Progenitor cell of endocrine pancreas (in vitro differentiated cells): ENCODE measurements at places on chromosomes 2 and 18.

DNA sequence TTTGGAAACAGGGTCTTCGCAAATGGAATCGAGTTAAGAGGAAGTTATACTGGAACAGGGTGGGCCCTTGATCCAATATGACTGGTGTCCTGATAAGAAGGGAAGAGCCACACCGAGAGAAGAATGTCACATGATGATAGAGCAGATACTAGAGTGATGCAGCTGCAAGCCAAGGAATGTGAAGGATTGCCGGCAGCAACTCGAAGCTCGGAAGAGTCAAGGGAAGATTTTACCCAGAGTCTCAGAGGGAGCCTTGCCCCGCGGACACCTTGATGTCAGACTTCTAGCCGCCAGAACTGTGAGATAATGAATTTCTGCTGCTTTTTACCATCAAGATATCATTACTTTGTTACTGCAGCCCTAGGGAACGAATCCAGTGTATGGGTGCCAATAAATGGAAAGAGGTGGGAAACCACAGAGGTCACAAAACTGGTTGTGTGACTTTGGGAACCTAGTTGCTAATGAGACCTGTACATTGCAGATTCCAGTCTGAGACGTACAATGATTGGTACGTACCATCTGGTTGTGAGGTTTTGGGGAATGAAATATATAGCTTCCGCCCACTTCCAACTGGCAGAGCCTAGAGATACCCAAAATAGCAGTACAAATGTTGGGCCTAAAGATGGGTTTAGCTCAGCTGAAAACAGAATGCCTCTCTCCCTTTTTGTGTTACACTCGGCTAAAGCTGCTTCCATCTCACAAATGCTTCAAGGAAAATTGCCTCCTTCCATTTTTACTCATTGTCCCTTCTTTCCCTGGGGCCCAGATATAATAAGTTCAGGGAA lies 28.6 kb upstream of the VWA3B start:
- no peak for DNase-seq

DNA sequence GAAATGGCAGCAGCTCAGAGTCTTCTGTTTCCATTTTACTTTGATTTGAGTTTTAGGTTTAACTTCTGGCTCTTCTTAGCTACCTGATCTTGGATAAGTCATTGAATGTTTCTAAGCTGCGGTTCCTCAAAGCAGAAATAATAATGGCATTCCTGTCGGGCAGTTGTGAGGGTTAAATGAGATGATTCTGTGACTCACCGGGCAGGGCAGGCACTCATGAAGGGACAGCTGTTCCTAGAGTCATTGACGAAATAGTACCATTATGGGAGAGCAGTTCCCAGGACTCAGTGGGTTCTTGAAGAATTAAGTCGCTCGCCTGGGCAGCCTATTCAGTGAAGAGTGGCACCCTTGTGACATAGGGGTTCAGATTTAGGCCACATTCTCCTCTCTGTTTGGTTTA lies 10.3 kb downstream of the TRIB2 start:
- no peak for DNase-seq

GRCh38 chr2:12619975-12620374 lies 96.8 kb upstream of the TRIB2 start:
- DNase-seq: no peak

DNA sequence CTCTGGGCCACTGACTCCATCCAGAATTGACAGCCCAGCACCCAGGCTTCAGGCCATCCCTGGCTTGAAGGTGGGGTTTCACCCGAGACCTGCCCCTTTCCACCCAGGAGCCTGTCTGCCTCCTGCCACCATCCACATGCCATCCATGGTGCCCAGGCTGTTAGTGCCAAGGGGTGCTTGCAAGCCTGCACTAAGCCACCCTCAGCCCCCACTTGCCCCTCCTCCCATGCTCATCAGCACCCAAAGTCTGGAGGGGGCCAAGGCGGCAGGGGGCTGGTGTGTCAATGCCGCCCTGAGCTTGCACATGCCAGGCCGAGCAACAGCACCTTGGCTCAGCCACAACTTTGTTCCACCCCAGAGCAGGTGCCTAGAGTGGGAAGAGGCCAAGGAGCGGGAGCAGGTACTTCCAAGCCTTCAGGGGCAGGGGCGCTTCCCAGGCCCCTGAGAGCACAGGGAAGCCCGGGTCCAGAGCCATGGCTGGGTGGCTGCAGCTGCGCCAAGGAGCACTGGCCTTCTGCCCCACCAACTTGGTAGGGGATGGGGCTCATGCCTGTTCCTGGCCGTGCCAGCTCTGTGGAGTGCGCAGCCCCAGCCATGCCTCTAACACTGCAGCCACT lies 12.0 kb downstream of the SRD5A2 start:
- no peak for DNase-seq

GRCh38 chr2:43426305-43427031 lies 169.4 kb downstream of the THADA start:
- DNase-seq: no peak

- no peak for DNase-seq
These were observed 36.3 kb upstream of the ACVR2A start for GRCh38 chr2:147808520-147808919.

DNA sequence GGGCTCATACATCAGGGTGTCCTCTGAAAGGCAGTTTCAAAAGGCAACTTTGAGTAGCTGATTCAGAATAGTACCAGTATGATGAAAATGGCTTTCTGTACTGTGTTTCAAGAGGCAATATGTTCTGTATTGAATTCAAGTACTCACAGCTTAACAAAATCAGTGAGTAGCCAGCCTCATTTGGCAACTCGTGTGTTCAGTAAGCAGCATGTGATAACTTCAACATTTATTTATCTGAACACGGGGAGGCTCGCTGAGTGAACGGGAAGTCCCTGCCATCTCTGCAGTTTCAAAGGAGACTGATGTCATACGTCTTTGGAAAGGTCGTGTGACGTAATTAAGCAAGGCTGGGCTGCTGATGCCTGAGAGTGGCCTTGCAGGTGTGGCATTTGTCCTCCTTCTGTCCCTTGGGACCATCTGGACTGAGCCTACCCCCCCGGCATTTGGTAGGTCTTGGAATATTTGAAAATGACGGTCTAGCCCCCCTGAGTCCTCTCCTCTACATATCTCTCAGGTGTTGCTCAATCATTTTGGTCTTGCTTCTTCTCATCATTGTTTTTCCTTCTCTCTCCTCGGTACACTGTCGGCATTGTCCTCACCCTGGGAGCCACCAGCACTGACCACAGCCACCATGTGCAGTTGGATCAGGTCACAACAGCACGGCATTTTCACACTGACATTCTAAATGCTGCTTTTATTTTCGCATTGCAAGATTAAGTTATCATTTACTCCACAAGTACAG lies 62.8 kb downstream of the SMIM21 start:
- no peak for DNase-seq

GRCh38 chr2:192657362-192657761 lies 462.6 kb upstream of the TMEFF2 start:
- DNase-seq: no peak

GRCh38 chr2:19219060-19219459 lies 139.4 kb downstream of the OSR1 start:
- DNase-seq: no peak

DNA sequence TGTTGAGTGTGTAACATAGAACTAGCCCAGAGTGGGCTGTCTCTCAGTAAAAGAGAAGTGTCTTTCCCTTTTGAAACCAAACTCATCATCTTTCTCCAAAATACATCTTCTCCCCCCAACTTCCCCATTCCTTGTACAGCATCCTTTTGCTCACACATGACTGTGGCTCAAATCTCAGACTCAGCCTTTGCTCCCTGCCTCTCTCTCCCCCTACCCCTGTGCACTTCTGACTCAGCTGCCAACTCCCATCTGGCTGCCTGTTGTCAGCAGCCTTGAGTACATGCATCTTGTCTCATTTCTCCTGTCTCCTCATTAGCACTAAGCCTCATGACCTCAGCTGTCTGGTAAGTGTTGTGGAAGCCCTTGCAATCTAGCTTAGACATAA lies 18.1 kb upstream of the MGAT4A start:
- no peak for DNase-seq

DNA sequence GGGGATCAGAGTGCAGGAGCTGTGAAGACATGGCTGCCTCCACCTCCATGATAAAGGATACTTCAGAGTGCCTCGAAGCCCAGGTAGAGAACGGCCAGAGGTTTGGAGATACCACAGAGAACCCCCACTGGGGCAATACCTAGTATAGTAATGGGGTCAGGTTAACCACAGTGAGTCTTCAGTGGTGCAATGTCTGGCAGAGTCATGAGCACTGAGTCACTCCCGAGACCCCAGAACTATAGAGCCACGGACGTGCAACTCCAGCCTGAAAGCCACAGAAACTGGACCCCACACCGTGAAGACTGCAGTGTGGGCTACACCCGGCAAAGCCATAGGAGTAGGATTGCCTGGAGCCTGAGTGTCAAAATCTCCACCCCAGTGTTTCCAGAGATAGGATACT lies 746.6 kb downstream of the CBLN2 start:
- no peak for DNase-seq

- DNase-seq: no peak
These were observed 6.3 kb downstream of the CTAGE1 start for GRCh38 chr18:22411446-22411845.

GRCh38 chr18:48723837-48724236 lies 185.0 kb downstream of the CTIF start:
- no peak for DNase-seq

DNA sequence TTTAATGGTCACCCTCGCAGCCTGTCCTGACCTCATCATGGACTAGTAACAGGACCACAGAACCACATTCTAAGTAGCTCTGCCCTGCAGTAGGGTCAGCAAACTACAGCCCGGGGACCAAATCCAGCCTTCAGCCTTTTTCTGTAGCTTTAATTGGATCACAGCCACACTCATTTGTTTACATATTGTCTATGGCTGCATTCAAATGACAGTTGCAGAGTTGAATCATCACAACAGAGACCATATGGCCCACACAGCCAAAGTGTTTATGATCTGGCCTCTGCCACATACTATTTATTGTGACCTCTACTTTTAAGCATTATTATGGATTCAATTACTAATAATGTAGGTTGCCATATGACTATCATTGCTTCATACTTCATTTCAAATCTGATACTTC lies 47.7 kb downstream of the MAP3K19 start:
- DNase-seq: no peak

GRCh38 chr2:42550870-42551269 lies 17.6 kb upstream of the MTA3 start:
- no peak for DNase-seq
